Uterine smooth muscle cell (primary cell): ENCODE measurements at places on chromosomes 6 and 20. TPM values are rescaled to one million over a fixed set of nuclear protein-coding genes. Genes with fewer than 3 reads are reported as not detected.

The ZDHHC14 gene
- total RNA-seq, result 2.8 and 4.9 TPM in 2 replicates

The EMILIN3 gene
- under 0.01 TPM in 1 of 2 replicates, not detected in the other for total RNA-seq

The SLC17A4 gene
- total RNA-seq, result not detected in 2 replicates

The C6orf141 gene
- 55.3 and 59.4 TPM in 2 replicates for total RNA-seq

The RRBP1 gene
- total RNA-seq, result 226 and 303 TPM in 2 replicates

The GSTA3 gene
- total RNA-seq, result not detected in 2 replicates

The VSX1 gene
- total RNA-seq, result not detected in 2 replicates

The MLN gene
- not detected in 2 replicates for total RNA-seq

The ARHGAP40 gene
- total RNA-seq, result under 0.01 TPM in 1 of 2 replicates, not detected in the other

The NKX2-4 gene
- not detected in 2 replicates for total RNA-seq

The PARD6B gene
- total RNA-seq, result 2.3 and 3.5 TPM in 2 replicates

The MSH5 gene
- 13.0 and 21.6 TPM in 2 replicates for total RNA-seq

The LHFPL5 gene
- total RNA-seq, result not detected in 2 replicates

The FOXF2 gene
- 0.25 and 0.55 TPM in 2 replicates for total RNA-seq

The DOP1A gene
- total RNA-seq, result 27.9 and 28.4 TPM in 2 replicates

The SPEF1 gene
- 0.22 and 0.25 TPM in 2 replicates for total RNA-seq
